NCI-H460 (cell line): ENCODE measurements at places on chromosomes 5 and 9. TPM values are rescaled to one million over a fixed set of nuclear protein-coding genes. Genes with fewer than 3 reads are reported as not detected.

SLC45A2 gene
- not detected in 2 replicates for total RNA-seq

OR5C1 gene
- total RNA-seq, result not detected in 2 replicates

CATSPER3 gene
- total RNA-seq, result 0.17 and 0.40 TPM in 2 replicates

DDX31 gene
- 30.9 and 33.8 TPM in 2 replicates for total RNA-seq

FBXW2 gene
- 34.4 and 40.2 TPM in 2 replicates for total RNA-seq

ERAP2 gene
- 2.6 and 3.2 TPM in 2 replicates for total RNA-seq

OGN gene
- total RNA-seq, result not detected in 2 replicates

TMEM252 gene
- not detected in 2 replicates for total RNA-seq

ARHGEF28 gene
- total RNA-seq, result 32.2 and 35.2 TPM in 2 replicates

DNA sequence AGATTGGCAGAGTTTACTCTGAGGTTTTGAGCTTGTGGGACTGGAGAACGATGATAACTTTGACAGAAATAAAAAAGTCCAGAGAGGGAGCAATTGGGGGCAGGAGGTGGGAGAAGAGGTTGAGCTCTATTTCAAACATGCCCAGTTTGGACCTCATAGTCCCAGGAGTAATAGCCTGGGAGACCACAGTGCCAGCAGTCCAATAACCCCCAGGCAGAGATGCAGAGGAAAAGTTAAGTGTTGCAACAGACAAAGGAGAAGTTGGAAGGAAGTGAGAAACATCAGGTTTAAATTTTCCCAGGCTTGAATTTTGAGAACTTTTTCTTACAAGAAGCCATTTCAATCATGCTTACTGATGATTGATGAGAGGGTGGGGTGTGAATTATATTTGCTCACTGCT lies 117.0 kb upstream of the GHR start:
- no peak for DNase-seq

GRCh38 chr5:146039420-146039819 lies 66.0 kb downstream of the PLAC8L1 start:
- no peak for DNase-seq

GRCh38 chr5:149358868-149359495 lies 1.1 kb downstream of the PCYOX1L start:
- DNase-seq, result no peak

- no peak for DNase-seq
Measured at GRCh38 chr9:95511952-95512708, 4.6 kb downstream of the PTCH1 start.

DNA sequence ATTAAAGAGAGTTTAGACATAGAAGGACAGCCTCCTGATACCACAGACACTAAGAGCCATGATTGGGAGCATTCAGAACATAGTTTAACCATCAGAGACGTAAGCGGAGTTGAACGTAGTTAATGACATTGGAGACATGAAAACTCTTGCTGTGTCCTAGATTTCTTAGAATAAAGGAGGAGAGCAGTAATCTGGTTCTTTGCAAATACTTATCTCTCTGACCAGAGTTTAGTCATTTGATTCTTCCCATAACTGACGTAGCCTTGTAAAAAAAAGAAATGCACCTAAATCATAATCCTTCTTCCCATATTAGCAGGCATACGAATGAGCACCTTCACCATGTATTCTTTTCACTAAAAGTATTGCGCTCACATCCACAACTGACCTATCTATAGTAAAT lies 433.3 kb upstream of the SMC2 start:
- no peak for DNase-seq

GRCh38 chr5:66793049-66793448 lies 196.9 kb downstream of the MAST4 start:
- DNase-seq, result no peak

DNA sequence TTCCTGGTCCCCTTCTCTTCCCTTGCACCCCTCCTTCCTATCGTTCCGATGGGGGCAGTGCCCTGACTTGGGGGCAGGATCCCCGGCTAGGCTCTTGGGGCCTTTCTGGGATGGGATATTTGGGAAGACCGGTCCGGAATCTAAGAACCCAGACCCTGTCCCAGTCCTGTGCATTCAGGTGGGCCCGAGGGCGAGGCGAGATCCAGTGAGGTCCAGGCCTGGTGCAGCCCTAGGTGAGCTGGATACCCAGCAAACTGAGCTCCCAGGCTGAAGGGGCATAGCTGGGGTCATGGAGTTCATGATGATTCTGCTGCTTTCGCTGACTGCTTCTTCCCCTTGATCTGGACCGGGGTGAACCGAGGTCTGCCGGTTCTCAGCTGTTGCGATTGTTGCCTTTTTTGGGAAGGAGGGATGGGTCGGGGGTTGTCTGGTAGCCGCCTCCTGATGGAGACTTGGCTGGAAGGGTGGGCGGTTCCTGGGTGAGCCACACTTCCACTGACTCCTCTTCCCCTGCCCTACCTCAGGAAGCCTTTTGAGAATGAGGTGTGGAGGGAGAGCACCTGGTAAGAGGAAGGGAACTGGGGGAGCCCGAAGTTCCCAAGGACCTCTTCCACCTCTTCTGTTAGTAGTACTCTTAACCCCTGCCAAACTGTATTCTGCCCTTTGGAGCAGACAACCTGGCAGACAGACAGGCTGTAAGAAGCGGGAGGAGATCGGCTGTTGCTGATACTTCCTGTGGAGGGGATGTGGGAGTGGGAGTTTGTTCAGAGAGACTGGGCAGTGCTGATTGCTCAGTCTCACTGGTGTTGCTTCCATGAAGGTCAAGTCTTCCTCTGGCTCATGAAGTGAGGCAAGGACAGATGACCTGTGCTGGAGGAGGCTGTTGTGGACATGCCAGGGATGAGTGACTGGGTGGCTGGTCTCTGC lies 1.0 kb downstream of the LRRC8A start:
- DNase-seq, result no peak

GRCh38 chr5:168712280-168712924 lies 133.2 kb upstream of the PANK3 start:
- DNase-seq, result peak; percentile 44

DNA sequence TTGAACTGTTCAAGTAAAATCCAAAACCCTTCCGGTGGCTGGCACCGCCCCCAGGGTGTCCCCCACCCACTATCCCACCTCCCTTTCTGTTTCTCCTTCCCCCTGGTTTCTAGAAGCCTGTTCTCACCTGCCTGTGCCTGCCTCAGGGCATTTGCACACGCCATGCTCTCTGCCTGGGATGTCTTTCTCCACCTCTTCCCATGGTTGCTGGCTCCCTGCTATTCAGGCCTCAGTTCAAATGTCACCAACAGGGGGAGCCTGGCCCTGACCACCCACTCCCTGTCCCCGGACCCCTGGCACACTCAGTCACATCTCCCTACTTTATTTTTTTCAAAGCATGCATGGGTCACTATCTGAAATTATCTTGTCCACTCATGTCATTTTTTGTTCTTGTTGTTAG lies 39.9 kb upstream of the EEIG1 start:
- DNase-seq, result no peak

DNA sequence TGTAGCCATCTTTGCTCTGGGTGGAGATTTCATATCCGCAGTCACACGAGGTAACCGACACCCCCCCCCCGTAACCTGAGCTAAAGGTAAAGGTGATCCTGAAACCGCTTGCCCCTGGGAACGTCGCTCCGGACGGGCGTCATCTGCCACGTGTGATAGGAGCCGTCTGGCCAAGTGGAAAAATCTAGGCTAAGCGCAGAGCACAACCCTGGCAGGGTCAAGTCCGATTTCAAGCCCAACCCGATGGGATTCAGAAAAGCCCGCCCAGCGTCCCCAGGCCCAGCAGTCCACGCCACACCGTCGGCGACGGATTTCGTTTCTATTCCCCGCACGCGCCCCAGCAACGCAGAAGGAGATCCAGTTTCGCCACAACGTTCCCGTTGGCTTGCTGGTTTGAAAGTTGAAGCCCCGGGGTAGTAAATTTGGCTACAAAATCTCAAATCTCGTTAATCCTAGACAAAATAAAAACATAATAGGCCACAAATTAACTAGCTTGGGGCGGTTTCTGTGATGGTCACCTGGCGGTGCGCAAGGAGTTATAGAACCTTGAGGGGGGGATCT lies 32.4 kb upstream of the NFIB start:
- DNase-seq, result no peak

DNA sequence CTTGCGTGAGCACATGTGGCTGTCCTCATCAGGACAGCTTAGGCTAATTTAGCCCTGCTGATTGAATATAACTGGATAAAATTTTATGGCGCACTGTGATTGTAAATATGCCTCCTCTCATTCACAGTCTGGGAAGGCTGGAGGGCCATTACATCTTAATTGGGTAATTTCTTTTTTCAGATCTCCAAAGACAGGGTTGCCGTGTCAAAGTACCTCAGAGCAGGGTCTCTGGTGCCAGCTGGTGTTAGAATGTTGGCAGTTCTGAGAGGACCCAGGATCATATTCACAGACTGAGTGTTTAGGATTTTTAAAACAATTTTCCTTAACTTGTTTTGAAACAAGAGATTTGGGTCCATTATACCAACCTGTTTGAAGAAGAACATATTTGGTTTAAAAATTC lies 455.7 kb upstream of the TLE4 start:
- DNase-seq, result no peak

- DNase-seq, result peak; percentile 33
Measured at GRCh38 chr5:134568761-134569695, 43.6 kb downstream of the JADE2 start.

GRCh38 chr9:107557236-107557990 lies 67.8 kb upstream of the KLF4 start:
- no peak for DNase-seq

GRCh38 chr5:55597014-55597981 lies 62.5 kb upstream of the PLPP1 start:
- peak; percentile 25 for DNase-seq

DNA sequence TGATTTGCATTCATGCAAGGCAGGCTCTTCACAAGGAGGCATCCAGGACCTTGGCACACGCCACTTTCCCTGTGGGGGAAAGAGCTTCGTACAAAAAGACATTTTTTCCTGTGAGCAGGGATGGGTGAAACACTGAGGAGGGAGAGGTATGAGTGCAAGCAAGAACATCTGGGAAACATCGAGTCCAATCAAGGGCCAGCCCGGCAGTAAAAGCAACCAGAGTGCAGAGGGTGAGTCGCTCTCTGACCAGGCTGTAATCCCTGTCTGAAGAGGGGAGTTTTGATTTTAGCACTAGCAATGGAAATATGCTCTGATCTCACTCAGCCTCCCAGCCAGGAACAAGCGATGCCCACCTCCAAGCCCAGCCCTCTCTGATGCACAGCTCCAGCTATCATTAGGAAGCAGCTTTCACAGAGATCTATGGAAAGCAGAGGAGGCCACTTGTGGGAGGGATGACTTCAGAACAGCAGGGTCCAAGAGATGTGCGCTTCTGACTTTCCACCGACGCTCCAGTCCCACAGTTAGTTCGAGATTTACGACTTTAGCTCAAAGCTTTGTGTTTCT lies 211.0 kb upstream of the ADAMTS16 start:
- DNase-seq, result no peak

DNA sequence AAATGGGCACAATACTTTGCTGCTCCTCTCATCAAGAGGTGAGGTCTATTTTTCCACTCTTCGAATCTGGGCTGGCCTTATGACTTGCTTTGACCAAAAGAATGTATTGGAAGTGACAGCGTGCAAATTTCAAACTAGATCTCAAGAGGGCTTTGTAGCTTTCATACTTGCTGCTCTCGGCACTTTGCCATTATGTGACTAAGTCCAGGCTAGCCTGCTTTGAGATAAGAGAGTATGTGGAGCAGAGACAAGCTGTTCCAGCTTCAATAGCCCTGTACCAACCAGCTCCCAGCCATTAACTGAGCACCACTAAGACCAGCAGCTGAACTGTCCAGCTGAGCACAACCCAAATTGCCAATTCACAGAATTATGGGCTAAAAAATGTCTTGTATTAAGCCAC lies 124.6 kb downstream of the ACER2 start:
- DNase-seq, result no peak

DNA sequence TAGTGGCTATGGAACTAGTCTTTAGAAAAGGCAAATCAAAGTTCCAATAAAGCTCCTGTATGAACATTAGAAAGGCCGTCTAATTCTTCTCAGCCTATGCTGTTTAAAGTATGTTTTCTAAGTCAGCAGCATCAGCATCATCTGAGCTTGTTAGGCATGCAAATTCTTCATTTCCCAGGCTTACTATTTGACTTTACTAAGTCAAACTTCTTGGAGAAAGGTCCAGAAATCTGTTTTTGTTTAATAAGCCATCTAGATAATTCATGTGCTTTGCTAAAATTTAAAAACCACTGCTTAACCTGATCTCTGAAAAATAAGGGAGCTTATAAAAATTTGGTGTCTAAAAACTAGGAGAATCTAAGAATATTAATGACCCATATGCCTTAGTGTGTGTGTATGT lies 200.2 kb upstream of the SGCD start:
- DNase-seq, result no peak

- no peak for DNase-seq
Measured at GRCh38 chr9:72464857-72465592, 56.4 kb upstream of the TMC1 start.

- DNase-seq, result no peak
Measured at GRCh38 chr5:1722877-1723276, 76.8 kb downstream of the MRPL36 start.

DNA sequence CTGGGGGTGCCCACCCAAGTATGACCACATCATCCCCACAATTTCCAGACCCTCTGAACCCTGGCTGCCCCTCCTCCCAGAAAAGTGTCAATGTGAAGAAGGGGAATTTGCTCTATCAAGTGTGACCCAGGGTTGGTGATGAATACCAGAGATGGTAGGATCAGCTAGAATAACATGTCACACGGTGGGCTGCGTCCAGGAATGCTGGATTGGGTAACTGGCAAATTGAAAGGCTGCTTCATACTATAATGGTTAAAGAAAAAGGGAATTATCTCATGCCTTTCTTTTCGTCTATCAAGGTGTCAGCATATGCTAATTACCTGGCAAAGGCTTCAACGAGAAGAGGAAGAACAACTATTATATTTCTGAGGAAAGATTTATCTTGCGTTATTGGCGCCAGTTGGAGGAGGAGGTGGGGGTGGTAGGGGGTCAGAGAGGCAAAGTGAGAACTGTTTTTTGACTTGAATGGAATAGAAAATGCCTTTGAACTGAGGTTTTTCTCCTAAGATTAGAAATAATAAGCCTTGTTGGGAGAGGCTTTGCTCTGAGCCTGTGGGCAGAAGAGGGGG lies 27.8 kb upstream of the ARAP3 start:
- DNase-seq, result no peak

DNA sequence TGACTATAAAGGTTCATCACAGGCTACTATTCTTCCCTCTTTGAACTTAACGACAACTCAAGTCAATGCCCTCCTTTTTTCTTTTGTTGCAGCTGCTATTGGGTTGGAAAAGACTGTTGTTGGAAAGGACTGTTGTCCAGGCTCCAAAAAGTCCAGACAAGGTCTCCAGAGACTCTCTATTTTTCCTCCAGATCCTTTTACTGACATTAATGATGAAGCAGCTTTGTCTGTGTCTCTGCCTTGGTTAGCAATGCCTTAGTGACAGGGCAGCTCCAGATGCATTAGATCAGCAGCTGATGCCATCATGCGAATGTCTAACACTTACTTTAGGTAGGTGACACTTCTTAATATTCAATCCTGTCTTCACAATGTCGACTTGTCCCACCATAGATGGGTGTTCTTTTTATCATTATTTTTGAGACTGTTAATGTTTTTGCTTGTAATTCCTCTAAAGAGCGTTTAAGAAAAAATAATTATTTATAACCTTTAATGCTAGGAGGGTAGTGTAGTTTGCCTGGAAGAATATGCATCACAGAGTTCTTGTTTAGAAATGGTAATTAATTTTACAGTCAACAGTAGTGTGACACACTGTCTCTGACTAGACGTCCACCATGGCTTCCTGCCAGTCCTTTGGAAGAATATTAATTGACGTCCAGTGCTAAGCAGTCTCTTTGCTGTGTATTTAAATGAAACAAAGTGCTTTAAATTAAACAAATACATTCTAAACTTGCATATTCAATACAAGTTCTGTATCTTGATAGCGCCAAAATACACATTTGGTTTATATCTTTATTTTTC lies 492.2 kb downstream of the NR2F1-AS1 start:
- no peak for DNase-seq

- DNase-seq, result peak; percentile 59
Measured at GRCh38 chr9:120477534-120478001, 102.4 kb downstream of the CDK5RAP2 start.
